Right lobe of liver (tissue), 6 donors: ENCODE measurements at places on chromosomes 6 and 20. TPM values are rescaled to one million over a fixed set of nuclear protein-coding genes. Genes with fewer than 3 reads are reported as not detected.

Gene SLC17A3
- total RNA-seq, result 22.2 TPM

Gene SLC26A8
- 0.33 TPM for total RNA-seq

Gene ZGPAT
- total RNA-seq, result 24.1 TPM

Gene HUS1B
- 0.34 TPM for total RNA-seq

Gene TSBP1
- not detected for total RNA-seq

Gene PRR18
- total RNA-seq, result 2.9 TPM

Gene TP53TG5
- not detected for total RNA-seq

Gene PRICKLE4
- 1.3 TPM for total RNA-seq

Gene CD93
- 15.9 TPM for total RNA-seq

Gene SIRPD
- total RNA-seq, result not detected

Gene SYNE1
- total RNA-seq, result 22.8 TPM
